ENCODE measurements at places on chromosomes 6 and 20.

- DNase-seq = no peak
These were observed 39.1 kb downstream of the L3MBTL3 start for GRCh38 chr6:130057495-130057894.

- no peak for DNase-seq
These were observed 9.1 kb downstream of the RSPO4 start for GRCh38 chr20:992801-993535.

- DNase-seq = no peak
These were observed at the start of gene DEFB115 for GRCh38 chr20:31257364-31257763. TSS of gene DEFB115 (plus strand) at chr20:31257664. CDS start at chr20:31257664, 0 bp downstream.

DNA sequence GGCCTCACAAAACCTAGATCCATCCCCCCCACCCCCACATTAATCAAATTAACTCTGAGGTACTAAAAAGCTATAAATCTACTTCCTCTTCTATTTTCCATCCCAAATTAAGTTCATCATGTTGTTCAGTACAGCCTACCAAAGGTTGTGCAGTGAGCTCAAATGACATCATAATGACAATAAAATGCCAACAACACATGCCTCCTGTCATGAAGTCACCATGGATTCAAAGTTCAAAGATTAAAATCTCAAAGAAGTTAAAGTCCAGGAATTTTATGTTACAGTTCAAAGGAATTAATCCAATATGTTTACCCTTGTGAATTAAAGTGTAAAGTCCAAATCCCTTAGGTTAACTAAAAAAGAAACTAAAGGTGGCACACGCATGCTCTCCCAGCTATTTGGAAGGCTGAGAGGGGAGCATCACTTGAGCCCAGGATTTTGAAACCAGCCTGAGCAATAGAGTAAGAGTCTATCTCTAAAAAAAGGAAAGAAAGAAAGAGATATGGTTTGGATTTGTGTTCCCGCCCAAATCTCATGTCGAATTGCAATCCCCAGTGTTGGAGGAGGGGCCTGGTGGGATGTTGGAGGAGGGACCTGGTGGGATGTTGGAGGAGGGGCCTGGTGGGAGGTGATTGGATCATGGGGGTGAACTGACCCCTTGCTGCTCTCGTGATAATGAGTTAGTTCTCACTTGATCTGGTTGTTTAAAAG lies 25.7 kb upstream of the SIRT5 start:
- peak; percentile 49 for DNase-seq

DNA sequence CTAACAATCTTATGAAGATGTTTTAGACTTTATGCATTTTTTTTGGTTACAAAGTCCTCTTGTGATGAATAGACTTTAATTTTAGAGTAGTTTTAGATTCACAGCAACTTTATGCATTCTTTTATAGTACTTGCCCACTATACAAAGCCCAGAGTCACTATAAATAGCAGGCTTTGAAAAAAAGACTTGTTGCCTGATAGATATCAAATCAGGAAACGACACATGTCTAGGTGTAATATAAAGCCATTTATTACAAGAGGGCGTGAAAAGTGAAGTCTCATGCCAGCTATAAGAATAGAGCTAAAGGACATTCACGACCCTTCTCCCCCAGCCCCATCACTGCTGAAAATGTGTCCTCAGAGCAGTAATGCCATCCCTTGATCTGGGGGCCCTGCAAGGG lies 78.0 kb upstream of the MRPS10 start:
- DNase-seq = no peak

- DNase-seq = no peak
These were observed 15.8 kb upstream of the CYP24A1 start for GRCh38 chr20:54189630-54190029.

- no peak for DNase-seq
These were observed 133.1 kb downstream of the TRDN start for GRCh38 chr6:123503619-123504018.

- DNase-seq = no peak
These were observed 86.9 kb downstream of the PXDC1 start for GRCh38 chr6:3664625-3665041.

GRCh38 chr20:34072076-34072475 lies 40.0 kb downstream of the EIF2S2 start:
- no peak for DNase-seq

DNA sequence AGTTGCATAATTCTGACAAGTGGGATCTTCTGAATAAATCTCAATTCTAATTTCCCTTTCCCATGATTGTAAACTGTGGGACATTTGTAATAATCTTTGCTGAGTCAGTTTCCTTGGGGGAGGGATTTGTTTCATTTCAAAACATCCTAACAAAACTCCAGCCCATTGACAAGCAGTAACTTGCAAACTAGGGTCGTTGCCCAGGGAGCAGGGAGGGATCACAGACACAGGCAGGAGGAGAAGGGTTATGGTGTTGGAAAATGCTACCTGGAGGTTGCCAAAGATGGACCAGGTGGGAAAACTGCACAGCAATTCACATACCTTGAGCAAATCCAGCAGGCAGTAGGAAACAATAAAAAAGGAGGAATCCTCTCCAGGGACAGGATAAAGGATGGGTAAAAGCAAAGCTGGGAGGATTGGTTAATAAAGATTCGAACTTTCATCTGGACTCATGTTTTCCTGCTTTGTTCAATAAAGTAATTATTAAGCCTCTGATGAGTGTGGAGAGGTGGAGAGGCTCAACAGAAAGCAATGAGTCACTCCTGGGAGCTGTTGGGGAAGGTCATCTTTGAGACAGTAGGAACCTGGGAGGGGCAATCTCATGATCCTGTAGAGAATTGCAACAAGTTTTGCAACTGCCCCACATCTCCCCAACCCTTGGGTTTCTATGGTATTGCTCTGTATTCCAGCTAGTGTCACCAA lies 87.3 kb upstream of the AKIRIN2 start:
- no peak for DNase-seq

GRCh38 chr6:2921520-2922115 lies 18.5 kb upstream of the SERPINB9 start:
- DNase-seq = peak; percentile 10

- DNase-seq = no peak
These were observed 1.5 kb upstream of the PMEPA1 start for GRCh38 chr20:57711311-57711712.

GRCh38 chr6:79801362-79801761 lies 146.0 kb downstream of the ELOVL4 start:
- DNase-seq = no peak

All from H9 (cell line).